Mesothelial cell of epicardium (in vitro differentiated cells): ENCODE measurements at places on chromosomes 7 and 10.

DNA sequence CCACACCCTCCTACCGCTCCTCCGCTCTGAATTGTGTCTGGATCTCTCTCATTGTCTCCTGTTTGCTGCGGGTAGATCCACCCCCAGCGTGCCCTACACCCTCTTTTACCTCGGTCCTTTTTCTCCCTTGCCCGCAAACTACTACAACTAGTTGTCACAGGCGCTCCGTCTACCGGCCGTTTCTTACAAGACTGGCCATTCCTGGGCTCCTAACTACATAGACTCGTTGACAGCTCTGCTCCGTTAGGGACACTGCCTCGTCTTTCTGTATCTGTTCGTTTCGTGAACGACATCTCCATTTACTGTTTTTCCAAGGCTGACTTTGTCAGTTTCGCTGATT is 786 bp downstream of the TAF3 start:
- no peak for DNase-seq

DNA sequence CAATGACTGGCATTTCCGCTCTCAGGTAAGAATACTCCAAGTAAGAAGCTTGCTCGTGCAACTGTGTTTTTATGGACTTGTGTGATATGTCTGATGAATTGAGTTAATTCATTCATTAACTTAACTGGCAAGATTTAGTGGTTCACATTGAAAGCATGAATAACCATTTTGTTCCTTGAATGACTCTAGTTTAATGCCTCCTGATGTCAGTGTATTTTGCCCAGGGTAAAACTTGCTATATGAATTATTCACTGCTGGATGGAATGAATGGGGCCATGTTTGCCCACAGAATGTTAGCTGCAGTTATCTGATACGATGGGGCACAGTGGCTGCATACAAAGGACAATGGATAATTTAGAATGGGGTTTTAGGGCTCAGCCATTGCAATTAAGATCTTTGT is 124.1 kb downstream of the ZNF365 start:
- DNase-seq: no peak

DNA sequence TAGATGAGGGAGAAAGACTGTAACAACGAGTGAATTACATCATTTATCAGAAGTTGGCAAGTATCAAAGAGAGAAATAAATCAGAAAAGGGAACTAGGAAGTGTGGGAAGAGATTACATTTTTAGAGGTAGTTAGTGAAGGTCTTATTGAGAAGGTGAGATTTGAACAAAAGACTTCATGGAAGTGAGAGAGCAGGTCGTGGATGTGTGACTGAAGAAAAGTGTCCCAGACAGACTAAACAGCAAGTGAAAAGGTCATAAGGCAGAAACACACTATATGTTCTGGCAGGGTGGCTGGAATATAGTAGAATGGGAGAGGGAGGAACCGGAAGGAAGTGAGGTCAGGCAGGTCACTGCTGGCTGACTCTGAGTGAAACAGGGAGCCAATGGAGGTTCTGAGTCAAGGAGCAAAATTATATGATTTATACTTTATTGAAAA is 35.7 kb upstream of the RHOBTB1 start:
- DNase-seq: no peak

DNA sequence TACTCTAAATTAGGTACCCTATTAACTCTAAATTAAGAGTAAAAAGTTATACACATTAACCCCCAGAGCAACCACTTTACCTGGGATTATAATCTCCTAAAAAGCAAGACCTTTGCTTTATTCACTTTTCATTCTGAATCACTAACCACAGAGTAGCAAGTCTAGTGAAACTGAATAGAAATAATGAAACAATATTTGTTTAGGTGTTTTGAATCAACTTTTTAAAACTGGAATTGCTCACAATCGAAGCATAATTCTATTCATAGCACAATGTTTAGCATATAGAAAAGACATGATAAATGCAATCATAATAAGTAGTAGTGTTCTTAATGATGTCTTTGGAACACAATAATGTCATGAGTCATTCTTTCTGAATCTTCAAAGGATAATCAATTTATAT is 37.0 kb upstream of the CASD1 start:
- DNase-seq: no peak

GRCh38 chr7:114931656-114932011 is 9.7 kb downstream of the MDFIC start:
- DNase-seq: no peak

- DNase-seq: no peak
Measured at GRCh38 chr10:44902941-44903545, 8.1 kb upstream of the TMEM72 start.

- no peak for DNase-seq
Measured at GRCh38 chr7:78702770-78703169, 750.7 kb downstream of the MAGI2 start.

DNA sequence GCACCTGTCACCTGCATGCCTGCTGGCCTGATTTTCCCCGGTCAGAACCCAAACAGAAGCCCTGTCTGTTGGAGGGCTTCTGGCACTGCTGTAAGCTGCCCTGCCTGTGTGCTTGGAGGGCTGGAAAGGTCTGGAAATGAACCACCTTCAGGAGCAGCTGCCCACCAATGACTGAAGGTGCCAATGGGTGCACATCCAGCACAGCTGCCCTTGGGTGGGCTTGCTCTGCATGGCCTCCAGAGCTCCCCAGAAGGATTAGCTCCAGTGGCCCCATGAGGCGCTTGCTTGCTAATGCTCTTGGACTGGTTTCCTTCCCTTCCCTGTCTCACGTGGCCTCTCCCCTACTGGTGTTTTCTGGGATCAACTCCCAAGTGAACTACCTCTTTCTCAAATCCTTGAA is 43.2 kb downstream of the WDFY4 start:
- DNase-seq: no peak

- no peak for DNase-seq
Measured at GRCh38 chr7:95323410-95324129, 762 bp downstream of the PON1 start.

DNA sequence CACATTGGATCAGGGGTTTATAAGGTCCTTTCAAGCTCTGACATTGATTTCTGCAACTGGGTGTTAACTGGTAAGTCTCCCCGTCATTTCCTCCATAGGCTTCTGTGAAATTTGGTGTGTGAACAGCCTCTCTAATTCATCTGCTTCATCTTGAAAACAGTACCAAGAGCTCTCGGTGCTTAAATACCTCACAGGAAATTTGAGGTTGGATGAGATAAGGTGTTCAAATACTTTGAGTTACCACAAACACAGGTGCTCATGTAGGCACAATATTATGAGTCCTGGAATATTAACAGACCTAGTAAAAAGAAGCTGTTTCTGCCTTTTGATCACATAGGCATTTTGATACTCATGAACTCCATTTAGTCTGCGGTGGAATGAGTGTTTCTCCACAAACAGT is 85.2 kb downstream of the RTKN2 start:
- no peak for DNase-seq

GRCh38 chr7:90424720-90425119 is 21.5 kb downstream of the CLDN12 start:
- no peak for DNase-seq

DNA sequence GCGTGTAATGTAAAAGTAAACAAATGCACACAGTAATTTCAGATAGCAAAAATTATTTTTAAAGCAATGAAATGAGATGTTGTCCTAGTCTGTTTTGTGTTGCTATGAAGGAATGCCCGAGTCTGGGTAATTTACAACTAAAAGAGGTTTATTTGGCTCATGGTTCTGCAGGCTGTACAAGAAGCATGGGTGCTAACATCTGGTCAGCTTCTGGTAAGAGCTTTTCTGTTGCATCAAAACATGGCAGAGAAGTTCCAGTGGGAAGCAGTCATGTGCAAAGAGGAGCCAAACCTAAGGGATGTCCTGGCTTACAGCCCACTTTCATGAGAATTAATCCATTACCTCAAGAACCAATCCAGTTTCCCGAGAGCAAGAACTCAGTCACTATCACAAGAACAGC is 62.9 kb upstream of the MNX1 start:
- no peak for DNase-seq

GRCh38 chr7:141708351-141708750 is at the start of gene WEE2:
Gene WEE2 (plus strand): TSS chr7:141708353. CDS start chr7:141708759, 406 bp downstream.
- DNase-seq: no peak

DNA sequence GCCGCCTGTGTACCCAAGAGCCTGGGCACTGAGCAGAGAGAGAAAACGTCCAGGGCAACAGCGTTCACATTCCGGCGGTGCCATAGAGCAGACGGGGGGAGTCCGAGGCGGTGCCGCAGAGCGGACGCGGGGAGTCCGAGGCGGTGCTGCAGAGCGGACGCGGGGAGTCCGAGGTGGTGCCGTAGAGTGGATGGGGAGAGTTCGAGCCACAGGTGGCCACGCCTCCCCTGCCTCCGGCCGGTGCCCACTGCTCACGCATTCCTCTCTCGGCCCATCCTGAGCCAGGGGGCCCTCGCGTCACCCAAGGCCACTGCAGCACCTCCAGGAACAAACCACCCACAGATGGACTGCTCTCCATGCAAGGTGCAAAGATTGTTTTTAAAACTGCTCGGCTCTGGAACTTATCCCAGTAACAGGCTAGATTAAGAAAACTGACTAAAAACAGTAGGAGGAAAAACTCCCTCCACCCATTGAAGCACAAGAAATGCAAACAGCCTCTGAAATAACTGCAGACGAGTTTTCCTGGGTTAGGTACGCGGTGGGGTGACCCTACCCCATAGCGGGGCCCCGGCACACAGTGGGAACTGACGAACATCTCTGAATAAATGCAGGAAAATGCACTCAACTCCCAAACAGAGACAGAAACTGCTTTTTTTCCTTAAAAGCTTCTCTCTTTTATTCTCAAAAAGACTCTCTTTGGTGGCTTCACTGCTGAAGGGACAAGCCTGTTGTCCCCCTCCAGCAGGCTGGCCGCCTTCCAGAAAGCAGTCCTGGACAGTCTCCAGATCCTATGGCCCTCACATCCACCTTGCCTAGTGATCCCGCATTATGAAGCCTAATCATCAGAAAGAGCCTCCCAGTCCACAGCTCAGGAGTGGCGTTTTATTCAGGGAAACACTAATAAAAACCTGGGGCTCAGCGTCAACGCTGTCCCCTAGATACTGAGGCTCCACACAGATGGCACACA is 55.9 kb downstream of the DIP2C start:
- no peak for DNase-seq

GRCh38 chr7:116951366-116952292 is 1.7 kb upstream of the ST7 start:
- no peak for DNase-seq

- no peak for DNase-seq
Measured at GRCh38 chr7:146094356-146094755, 22.2 kb upstream of the CNTNAP2 start.

DNA sequence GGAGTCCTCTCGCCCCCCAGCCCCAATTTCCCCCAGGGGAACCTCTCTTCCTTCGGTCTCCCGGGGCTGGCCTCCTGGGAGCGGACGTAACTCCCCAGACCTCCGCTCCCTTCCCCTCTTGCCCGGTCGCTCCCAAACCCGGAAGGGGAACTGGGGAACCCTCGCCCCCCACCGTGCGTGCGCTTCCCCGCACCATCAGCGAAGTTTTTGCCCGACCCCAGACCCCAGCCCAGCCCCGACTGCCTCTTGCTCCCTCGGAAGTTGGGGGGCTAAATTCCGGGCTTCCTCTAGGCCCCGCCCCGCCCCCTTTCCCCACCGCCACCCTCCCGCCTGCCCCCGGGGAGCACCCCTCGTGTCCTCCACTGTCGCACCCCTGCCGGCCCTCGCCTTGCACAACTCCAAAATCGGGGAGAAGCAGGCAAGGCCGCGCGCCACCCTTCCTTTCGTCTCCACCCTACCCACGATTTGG is 436 bp downstream of the GNB2 start:
- no peak for DNase-seq

- DNase-seq: no peak
Measured at GRCh38 chr7:12975412-12975811, 288.0 kb downstream of the ARL4A start.

GRCh38 chr7:69693042-69693441 is 94.8 kb downstream of the AUTS2 start:
- DNase-seq: no peak

- DNase-seq: no peak
Measured at GRCh38 chr7:149223761-149224160, 15.7 kb upstream of the ZNF212 start.

- no peak for DNase-seq
Measured at GRCh38 chr10:18582803-18583202, 68.6 kb downstream of the NSUN6 start.

GRCh38 chr7:84508606-84509005 is 314.0 kb upstream of the SEMA3A start:
- no peak for DNase-seq
